ENCODE measurements at places on chromosomes 12 and 14. TPM values are rescaled to one million over a fixed set of nuclear protein-coding genes. Genes with fewer than 3 reads are reported as not detected.

Gene CLEC9A
- total RNA-seq: not detected

- H3K4me3 ChIP-seq: no peak overlapping the region
- no peak for DNase-seq
- no peaks in the 10 kb centered on the region for H3K4me1 ChIP-seq
Observed at GRCh38 chr12:114967151-114967550, 283.2 kb upstream of the TBX3 start.

Gene MMP17
- not detected for total RNA-seq

Gene OLR1
- total RNA-seq: 0.11 TPM

DNA sequence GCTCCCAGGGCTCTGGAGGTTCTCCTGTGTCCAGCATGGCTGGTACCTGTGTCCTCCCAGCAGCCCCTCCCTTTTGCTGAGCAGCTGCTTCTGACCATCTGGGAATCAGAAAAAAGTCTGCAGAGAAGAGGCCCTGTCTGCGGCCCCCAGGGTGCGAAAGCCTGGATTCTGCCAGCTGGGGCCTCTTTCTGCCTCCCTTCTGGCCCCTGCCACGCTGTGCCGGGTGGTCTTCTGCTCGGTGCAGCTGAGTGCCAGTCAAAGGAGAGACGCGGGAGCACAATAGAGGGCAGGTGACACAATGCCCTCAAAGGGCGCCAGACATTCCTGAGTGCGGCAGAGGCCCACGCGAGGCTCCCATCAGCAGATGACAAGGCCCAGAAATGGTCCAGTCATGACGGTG is 12.6 kb downstream of the BTBD6 start:
- no peak overlapping the region for H3K27ac ChIP-seq
- H3K4me3 ChIP-seq: no peak overlapping the region
- H3K27me3 ChIP-seq: no peaks in the 10 kb centered on the region
- no peaks in the 10 kb centered on the region for H3K4me1 ChIP-seq

Gene GPRC5A
- total RNA-seq: 1.5 TPM

Gene GPR84
- not detected for total RNA-seq
